ENCODE measurements at places on chromosomes 3 and 15. TPM values are rescaled to one million over a fixed set of nuclear protein-coding genes. Genes with fewer than 3 reads are reported as not detected.

Gene KLHL40
- not detected for total RNA-seq

Gene CERS3
- not detected for total RNA-seq

Gene C3orf18
- total RNA-seq = 9.1 TPM

Gene ROPN1
- total RNA-seq = not detected

Gene SCG3
- not detected for total RNA-seq

Gene GOLGA8S
- under 0.01 TPM for total RNA-seq

Gene ZNF654
- 20.7 TPM for total RNA-seq

Gene C3orf70
- total RNA-seq = 4.2 TPM

Gene UCN2
- total RNA-seq = 6.0 TPM

Gene PDZRN3
- total RNA-seq = 32.5 TPM

Gene LRRC58
- 29.4 TPM for total RNA-seq

Gene CLDN16
- total RNA-seq = 0.43 TPM

Gene GHSR
- not detected for total RNA-seq

Gene PAQR9
- not detected for total RNA-seq

Gene PLD1
- total RNA-seq = 19.4 TPM

Gene GPR62
- under 0.01 TPM for total RNA-seq

Gene SI
- total RNA-seq = not detected

Gene SLC28A1
- not detected for total RNA-seq

Gene FOXL2NB
- 101 TPM for total RNA-seq

Gene WDR72
- total RNA-seq = not detected

Gene MNS1
- total RNA-seq = 0.43 TPM

Gene DAPK2
- total RNA-seq = 8.2 TPM

Gene GABRR3
- total RNA-seq = not detected

Gene B3GALNT1
- total RNA-seq = 17.7 TPM

Gene GTF2E1
- 16.1 TPM for total RNA-seq

Gene CPB1
- not detected for total RNA-seq

Gene ADCY5
- 0.43 TPM for total RNA-seq

Gene SAXO2
- total RNA-seq = 1.6 TPM

Gene ITPKA
- total RNA-seq = 1.6 TPM

Gene STRA6
- total RNA-seq = 52.7 TPM

Gene CLDN11
- total RNA-seq = 411 TPM

Gene FBXO40
- total RNA-seq = not detected

Gene MESD
- 17.1 TPM for total RNA-seq

Gene NR2F2
- 73.1 TPM for total RNA-seq

Gene TPRG1
- 1.3 TPM for total RNA-seq

Gene SAMMSON
- total RNA-seq = not detected

Gene CYP19A1
- not detected for total RNA-seq

Gene TERC
- 175 TPM for total RNA-seq

Gene C3orf85
- not detected for total RNA-seq

Gene ADGRG7
- not detected for total RNA-seq

Gene KLF15
- 0.32 TPM for total RNA-seq

Gene TNFSF10
- total RNA-seq = 0.43 TPM

Gene GOLGA8N
- 2.6 TPM for total RNA-seq

Gene PRRT3
- 3.2 TPM for total RNA-seq

Gene BCL2A1
- not detected for total RNA-seq

Gene BTLA
- not detected for total RNA-seq

Gene P2RY1
- 0.32 TPM for total RNA-seq

Gene DZIP1L
- 51.5 TPM for total RNA-seq

Gene GRAMD1C
- 2.2 TPM for total RNA-seq

Gene MCCC1
- 11.6 TPM for total RNA-seq

Gene IQCH
- 2.6 TPM for total RNA-seq

Gene TMEM212
- total RNA-seq = not detected

Gene CACNA1D
- under 0.01 TPM for total RNA-seq

Gene EBLN2
- total RNA-seq = 8.6 TPM

Gene GOLGA6A
- total RNA-seq = not detected

All from fibroblast of villous mesenchyme (primary cell).